ENCODE measurements at places on chromosomes 4 and X.

- no peak for DNase-seq
Observed at GRCh38 chr4:17875402-17876070, 64.8 kb downstream of the NCAPG start.

DNA sequence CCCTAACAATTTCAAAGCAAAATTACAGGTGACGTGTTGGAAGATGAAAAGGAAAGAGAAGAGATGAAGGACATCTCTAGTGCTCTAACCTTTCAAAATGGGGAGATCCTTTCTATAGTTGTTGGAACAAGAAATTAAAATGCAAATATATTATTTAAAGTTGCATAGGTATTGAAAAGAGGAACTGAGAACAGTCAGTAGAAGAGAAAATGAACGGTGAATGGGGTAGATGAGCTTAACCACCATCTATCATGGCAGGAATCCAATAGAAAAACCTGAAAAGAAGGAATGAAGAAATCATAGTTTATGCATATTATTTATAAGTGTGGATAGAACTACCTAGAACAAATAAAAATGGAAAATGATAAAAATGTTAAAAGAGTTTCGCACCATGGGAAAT is 42.0 kb downstream of the ANXA5 start:
- DNase-seq = no peak

- no peak for DNase-seq
Observed at GRCh38 chr4:8723222-8723980, 130.8 kb downstream of the CPZ start.

GRCh38 chr4:36349938-36350549 is 68.6 kb downstream of the DTHD1 start:
- DNase-seq = no peak

GRCh38 chr4:52846502-52846901 is 15.6 kb upstream of the RASL11B start:
- no peak for DNase-seq

- DNase-seq = no peak
Observed at GRCh38 chrX:28946846-28947245, 359.6 kb downstream of the IL1RAPL1 start.

- peak; percentile 76 for DNase-seq
Observed at GRCh38 chrX:153926858-153927671, 1.0 kb upstream of the ARHGAP4 start.

DNA sequence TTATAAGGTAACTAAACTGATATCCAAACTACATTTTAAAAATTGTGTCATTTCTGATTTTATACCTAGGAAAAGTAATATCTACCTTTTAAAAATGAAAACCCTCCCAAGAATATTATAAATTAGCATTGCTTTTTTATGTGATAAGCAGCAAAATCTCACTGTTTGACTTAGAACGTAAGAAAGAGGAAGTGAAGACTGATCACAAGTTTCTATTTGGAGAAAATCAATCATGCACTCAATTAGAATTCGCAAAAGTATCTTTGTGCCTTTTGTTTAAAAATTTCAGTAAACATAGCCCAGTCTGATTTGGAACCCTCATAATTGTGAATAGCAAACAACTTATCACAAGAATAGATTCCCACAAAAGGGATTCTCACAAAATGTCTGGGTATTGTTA is 142.7 kb downstream of the TENM3 start:
- no peak for DNase-seq

- no peak for DNase-seq
Observed at GRCh38 chr4:187088070-187088799, 364.6 kb upstream of the FAT1 start.

GRCh38 chr4:142818031-142818430 is 28.1 kb downstream of the INPP4B start:
- no peak for DNase-seq

- DNase-seq = no peak
Observed at GRCh38 chr4:76803522-76803921, 94.4 kb downstream of the SOWAHB start.

- DNase-seq = no peak
Observed at GRCh38 chr4:29047341-29048041, 1672.7 kb upstream of the PCDH7 start.

DNA sequence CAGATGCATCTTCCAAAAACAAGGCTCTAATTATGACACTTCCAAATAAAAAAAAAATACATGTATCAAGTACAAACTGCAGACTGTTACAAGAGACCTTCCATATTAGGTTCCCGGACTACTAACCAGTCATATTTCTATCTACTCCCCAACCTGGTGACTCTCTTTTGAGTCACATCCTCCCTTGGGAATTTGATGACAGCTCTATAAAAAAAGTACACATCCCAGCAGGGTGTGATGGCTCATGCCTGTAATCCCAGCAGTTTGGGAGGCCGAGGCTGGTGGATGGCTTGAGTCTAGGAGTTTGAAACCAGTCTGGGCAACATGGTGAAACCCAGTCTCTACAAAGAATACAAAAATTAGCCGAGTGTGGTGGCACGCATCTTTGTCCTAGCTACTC is 14.9 kb downstream of the RPGR start:
- no peak for DNase-seq

All from activated CD4-positive, alpha-beta T cell treated with anti-CD3 and anti-CD28 coated beads for 48 hours (primary cell).